ENCODE measurements at places on chromosomes 4 and X. TPM values are rescaled to one million over a fixed set of nuclear protein-coding genes. Genes with fewer than 3 reads are reported as not detected.

The DCHS2 gene
- total RNA-seq: not detected

The ATP2B3 gene
- total RNA-seq: under 0.01 TPM

The NCAPG gene
- 2.1 TPM for total RNA-seq

The SSX4B gene
- total RNA-seq: not detected

The TBC1D25 gene
- 8.5 TPM for total RNA-seq

The FAM241A gene
- total RNA-seq: 0.59 TPM

The HGFAC gene
- total RNA-seq: 0.05 TPM

The GRID2 gene
- total RNA-seq: 0.32 TPM

The TLR2 gene
- 0.55 TPM for total RNA-seq

The AR gene
- total RNA-seq: 2.1 TPM

The DGKK gene
- not detected for total RNA-seq

The S100G gene
- total RNA-seq: not detected

The EPHA5 gene
- total RNA-seq: under 0.01 TPM

The ETFDH gene
- total RNA-seq: 17.9 TPM

The SNCA gene
- 27.9 TPM for total RNA-seq

The ARL9 gene
- total RNA-seq: 0.23 TPM

The ETDA gene
- not detected for total RNA-seq

The TEX13C gene
- total RNA-seq: not detected

The FAT4 gene
- total RNA-seq: 18.5 TPM

The RASGEF1B gene
- not detected for total RNA-seq

The NAA11 gene
- not detected for total RNA-seq

The PRKG2 gene
- total RNA-seq: 0.05 TPM

The CXCL3 gene
- 11.9 TPM for total RNA-seq

The TLR10 gene
- not detected for total RNA-seq

The SPP1 gene
- total RNA-seq: 3.3 TPM

The KLB gene
- not detected for total RNA-seq

The IGFBP7 gene
- 2,028 TPM for total RNA-seq

All from smooth muscle cell of the umbilical artery (primary cell).